ENCODE measurements at places on chromosomes 6 and 20.
A peak's percentile ranks its signal among the peaks of the same experiment; 100 is the strongest.

GRCh38 chr6:167296902-167297301, 5.8 kb downstream of the UNC93A start:
- DNase-seq, result no peak

DNA sequence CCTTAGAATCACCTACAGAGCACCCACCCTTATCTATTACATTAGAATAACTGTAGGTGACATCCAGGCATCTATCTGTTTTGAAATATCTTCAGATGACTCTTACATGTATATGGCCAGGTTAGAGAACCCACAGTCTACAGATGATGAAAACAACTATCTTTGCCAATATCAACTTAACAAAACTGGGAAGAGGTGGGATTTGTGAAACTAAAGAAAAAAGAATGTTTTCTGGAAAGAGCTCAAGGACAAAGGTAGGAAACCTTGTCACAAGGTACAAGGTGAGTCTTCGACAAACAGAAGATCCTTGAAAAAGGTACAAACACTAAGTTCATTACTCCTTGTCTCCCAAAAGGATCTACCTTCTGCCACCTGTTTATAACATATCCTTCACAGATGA, 47.0 kb upstream of the DST start:
- no peak for DNase-seq

GRCh38 chr6:89830170-89830809, 610 bp downstream of the CASP8AP2 start:
- DNase-seq, result peak; percentile 27

DNA sequence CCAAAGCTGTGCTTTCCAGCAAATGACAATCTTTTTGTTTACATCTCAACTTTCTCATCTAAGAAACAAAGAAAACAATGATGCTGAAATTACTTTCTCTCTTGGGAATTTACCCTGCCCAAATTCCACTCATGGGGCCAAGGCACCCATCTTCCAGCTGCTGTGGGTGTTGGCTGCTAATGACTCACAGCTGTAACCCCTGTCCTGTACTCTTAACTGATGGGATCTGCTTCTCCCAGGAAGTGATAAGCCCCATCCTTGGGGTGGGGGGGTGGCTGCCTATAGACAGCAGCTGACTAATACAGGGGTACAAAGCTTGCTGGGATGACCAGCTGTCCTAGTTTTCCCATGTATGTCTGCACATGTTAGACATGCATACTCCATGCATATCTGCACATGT, 938.6 kb downstream of the C6orf118 start:
- DNase-seq, result no peak

DNA sequence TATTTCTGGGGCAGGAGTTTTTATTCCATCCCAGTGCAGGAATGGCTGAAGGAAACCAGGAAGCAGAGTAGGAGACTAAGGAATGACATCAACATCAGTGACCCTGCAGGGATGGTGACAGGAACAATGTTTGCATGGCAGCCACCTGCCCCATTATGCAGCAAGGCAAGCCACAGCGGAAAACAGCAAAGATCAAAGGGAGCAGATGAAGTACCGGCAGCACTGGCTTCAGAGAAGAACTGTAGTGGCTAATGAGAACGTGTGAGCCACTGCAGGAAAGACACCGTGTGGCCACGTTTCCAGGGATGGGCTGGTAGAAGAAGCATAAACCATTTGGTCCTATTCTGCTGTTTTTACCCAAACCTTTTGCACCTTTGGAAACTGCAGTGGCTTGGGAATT, 52.9 kb upstream of the TAB2 start:
- DNase-seq, result peak; percentile 74

DNA sequence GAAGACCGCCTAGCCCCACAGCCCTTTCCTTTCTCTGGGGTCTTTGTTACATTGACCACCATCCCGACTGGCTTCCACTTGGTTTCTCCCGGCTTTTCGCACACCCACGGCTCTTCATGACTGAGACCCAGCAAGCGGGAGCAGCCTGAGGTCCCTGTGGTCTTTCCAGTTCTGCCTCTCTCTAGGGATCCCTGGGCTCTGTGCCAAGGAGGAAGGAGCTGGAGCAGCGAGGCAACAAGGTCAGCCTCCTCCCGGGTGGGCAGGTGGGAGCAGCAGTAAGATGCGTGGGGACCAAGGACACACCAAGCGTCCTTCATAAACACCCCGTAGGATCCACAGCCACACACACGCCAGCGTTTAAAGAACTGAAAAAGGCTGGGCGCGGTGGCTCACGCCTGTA, 29.6 kb upstream of the MRGBP start:
- no peak for DNase-seq

Data from DND-41 (cell line).